ENCODE measurements at places on chromosomes 3 and 15.

DNA sequence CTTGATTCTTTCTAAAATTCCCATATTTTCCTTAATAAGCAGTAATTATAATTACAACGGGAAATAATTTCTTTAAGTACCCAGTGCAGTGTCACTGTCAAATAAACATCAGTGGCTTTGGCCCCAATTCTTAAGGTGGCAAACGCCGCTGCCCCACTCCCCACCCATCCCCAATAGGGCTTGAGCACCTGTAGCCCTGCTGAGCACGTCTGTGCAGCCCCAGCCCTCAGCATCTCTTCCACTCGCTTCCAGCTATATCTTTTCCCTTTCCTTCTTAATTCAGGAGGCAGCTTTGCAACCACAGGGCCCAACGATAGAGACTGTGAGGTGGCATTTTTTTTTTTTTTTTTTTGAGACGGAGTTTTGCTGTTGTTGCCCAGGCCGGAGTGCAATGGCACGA is 9.0 kb downstream of the PPM1M start:
- no peak for DNase-seq

DNA sequence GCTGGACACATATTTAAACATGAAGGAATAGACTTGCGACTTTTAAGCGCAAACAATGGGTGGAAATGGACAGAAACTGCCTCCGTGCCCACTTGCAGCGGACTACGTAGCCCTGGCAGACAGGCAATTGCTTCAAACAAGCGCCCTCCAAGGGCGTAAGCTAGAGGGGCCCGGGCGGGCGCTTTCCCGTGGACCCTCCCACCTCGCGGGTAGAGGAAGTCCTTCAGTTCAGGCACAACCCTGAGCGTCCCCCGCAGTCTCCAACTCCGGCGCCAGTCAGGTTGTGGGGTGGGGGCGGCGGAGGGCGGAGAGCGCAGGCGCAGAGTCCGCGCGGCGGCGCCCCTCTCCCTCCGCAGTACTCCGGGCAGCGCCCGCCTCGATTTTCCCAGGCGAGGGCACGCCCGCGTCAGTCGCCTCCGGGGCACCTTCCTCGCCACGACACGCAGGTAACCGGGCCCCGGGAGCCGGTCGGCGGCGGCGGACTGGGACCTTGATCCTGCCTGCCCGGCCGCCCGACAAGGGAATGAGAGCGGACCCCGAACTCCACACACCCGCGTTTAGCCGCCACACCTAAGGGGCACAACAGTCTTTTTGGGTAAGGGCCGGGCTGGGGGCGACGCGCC is at the start of gene SLC35G2:
TSS of gene SLC35G2 (plus strand) at position 358 of the 623 bp plus-strand sequence. CDS start 35,335 bp downstream, outside the sequence.
- no peak for DNase-seq

DNA sequence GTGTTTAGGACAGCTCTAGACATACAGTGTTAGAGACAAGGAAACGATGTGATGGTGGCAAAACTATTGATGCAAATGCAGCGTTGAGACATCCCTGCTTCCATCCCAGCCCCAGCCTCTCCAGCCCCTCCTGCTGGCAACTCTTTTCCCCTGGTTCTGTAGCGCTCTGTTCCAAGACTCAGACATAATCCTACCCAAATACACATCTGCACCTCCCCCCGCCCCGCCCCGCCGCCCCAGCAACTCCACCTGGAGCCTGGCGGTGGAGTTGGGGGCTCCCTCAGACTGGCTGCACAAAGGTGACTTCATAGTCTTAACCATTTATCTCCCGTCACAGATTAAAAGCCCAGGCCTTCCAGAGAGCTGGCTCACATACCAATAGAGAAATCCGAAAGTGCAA is 7.2 kb upstream of the SEC22A start:
- no peak for DNase-seq

- DNase-seq = no peak
Observed at GRCh38 chr3:155960060-155960459, 89.6 kb downstream of the GMPS start.

DNA sequence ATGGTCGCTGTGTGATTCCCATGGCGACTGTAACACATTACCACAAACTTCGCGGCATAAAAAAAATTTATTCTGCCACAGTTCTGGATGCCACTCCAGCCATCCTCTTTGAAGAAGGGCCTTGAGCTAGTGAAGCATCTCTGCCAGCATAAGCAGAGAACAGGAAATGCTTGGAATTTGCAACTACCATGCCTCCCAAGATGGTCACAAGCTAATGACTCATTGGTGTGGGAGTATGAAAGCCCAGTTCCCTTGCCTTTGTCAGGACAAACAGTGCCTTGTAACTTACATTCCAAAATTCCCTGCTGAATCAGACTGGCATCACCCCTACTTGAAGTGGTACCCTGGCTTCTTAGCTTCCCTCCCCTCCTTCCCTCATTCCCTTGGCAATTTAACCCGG is 129.7 kb downstream of the PROS1 start:
- DNase-seq = no peak

- no peak for DNase-seq
Observed at GRCh38 chr3:120864541-120864940, 43.5 kb upstream of the STXBP5L start.

- no peak for DNase-seq
Observed at GRCh38 chr3:18428036-18428435, 2.9 kb upstream of the SATB1 start.

DNA sequence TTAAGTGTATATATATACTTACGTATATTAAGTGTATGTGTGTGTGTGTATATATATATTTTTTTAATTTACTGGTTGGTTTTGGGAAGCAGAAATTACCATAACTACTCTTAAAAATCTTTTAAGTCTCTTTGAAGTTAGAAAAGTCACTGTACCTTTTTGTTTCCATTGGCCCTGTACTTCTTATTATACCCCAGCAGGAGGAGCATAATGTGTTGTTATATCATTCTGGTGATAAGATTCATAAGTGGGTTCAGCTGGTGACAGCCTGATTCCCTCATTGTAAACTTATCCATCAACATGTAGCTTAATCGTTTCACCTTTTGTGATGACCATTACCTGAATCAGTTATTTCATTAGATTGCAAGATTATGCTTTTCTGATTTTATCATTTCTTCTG is 30.8 kb downstream of the MLH1 start:
- DNase-seq = no peak

DNA sequence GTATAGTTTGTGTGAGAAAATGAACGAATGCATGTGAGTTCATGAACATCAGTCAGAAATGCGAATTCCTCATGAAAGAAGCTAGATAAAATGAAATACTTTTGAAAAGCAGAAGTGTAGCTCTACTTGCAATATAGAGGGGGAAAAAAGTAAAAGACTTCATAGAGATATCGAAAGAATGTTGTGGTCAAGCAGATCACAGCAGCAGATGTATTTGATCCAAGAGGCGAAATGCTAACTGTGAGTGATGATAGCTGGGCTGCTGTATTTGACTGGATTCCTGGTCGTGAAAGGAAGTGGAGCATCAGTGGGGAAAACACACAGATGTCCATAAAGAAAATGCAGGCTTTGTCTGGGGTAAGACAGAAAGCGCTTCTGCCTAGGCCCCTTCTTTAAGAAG is 112.4 kb downstream of the ADAMTSL3 start:
- DNase-seq = no peak

DNA sequence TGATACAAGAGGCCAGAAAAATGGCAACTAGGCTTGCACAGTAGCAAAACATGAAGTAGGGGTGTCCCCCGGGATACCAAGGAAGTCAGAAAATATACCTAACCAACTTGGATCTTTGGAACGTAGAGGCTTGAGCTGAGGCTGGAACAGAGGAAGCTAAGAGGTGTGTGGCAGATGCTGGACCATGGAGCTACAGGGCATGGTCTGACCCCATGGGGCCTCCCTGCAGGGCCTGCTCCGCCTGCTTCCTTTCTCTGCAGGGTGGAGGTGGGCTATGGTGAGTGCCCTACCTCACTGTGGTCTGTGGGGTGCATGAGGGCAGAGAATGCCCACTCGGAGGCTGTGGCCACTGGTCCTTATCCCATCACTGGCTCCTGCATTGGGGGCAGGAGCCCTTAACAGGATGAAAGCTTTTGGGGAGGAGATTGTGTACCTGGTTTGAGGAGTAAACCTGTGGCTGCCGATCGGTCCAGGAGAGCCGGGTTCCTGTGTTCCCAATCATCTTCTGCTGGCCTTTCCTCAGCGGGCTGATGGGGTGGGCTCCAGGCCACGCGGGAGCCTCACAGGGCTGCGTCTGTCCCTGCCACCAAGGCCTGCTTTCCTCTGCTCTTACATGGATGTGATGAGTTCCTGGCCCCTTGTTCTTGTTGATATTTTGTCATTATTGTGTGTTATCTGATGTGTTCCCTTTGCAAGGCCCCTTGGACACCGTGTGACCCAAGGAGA is 96.8 kb downstream of the OCA2 start:
- no peak for DNase-seq

DNA sequence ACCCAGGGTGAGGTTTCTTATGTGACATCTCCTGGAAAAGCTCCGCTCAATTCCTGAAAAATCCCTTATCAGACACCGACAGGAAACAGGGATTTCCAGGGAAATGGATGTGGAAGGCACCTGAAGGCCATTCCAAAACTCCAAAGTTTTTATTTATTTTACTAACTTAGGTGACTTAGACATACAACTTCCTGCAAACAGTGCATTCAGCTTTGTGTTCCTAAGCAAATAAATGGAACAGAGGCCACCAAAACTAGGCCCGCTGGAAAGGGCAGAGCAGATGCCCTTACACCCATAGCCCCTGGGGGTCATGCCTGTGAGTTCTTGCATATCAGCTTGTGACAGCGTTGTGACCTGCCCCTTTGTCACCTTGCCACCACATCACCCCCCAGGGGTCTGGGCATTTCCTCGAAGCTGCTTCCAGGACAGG is 239.4 kb downstream of the XXYLT1 start:
- no peak for DNase-seq

DNA sequence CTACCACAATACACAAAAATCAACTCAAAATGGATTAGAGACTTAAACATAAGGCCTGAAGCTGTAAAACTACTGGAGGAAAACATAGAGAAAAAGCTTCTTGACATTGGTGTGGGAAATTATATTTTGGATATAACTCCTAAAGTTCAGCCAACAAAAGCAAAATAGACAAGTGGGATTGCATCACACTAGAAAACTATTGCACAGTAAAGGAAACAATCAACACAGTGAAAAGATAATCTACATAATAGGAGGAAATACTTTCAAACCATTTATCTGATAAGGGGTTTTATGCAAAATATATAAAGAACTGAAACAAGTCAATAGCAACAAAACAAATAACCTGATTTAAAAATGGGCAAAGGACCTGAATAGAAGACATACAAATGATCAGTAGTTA is 37.6 kb upstream of the TP63 start:
- no peak for DNase-seq

- no peak for DNase-seq
Observed at GRCh38 chr3:37227870-37228549, 53.6 kb upstream of the LRRFIP2 start.

DNA sequence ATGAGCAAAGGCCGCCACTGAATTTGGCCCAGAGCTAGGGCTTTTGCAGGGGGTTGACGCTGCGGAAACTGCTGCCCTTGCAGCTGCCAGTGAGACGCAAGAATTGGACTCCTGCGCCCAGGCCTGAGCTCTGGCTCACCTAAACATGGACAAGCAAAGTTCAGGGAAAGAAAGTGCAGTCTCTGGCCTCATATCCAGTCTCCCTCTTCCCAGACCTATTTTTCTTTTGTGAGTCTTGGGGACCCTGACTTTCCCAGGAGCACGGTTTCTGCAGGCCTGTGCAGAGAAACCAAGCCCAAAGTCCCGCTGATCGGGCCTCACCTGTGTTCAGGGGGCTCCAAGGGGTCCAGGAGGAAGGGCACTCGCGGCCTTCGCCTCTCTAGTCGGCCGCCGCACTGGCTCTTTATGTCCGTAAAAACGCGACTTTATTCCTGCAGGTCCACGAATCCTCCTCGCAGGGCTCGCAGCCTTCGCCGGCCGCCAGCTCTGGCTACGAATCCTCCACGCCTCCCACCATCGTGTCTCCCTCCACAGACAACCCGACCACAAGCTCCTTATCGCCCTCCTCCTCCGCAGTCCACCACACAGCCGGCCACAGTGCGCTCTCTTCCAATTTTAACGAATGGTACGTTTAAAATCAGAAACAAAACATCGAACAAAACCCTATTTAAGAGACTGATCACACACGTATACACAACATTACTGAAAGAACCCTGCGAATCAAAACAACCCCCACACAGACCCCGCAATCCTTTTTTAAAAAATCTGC is 3.9 kb downstream of the ZIC1 start:
- no peak for DNase-seq
